Peyer's patch (tissue), 4 donors: ENCODE measurements at places on chromosomes 16 and 17.

GRCh38 chr16:85055493-85056210 lies 28.1 kb downstream of the KIAA0513 start:
- peak; percentile 95 for DNase-seq

DNA sequence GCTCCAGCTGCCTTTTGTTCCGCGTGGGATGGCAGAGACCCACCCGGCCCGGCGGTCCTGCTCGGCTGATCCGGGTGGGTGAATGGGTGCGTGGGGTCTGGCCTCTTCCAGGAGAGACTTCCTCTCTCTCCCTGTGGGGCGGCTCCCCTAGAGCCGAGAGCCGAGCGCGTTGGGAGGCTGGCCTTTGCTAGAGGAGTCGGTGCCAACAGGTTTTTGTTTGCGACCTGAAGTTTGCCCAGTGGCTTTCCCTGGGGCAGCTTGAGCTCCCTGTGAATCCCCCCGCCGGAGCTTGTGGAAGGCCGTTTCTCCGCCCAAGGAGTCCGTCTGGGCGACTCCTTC lies 970 bp downstream of the EPN2 start:
- DNase-seq = peak; percentile 52

GRCh38 chr17:15915961-15916360 lies 29.0 kb upstream of the ADORA2B start:
- DNase-seq = no peak

DNA sequence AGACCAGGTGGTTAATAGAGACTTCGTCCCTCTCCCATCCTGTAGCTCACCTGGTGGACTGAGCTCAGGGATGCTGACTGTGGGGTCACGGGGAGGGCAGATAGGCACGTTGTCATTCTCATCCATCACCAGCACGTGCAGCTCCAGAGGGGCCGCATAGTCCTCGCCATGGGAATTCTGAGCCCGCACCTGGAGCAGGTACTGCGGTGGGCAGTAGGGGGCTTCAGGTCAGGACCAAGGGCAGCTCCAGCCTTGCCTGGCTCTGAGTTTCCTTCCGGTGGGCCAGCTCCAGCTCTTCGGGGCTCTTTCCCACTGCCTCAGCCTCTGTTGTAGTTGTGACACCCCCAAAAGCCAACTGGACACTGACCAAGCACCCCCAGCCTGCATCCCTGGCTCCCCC lies 5.6 kb downstream of the CDH16 start:
- DNase-seq = no peak

- no peak for DNase-seq
These were observed 4.0 kb downstream of the SLC35B1 start for GRCh38 chr17:49703557-49704277.

DNA sequence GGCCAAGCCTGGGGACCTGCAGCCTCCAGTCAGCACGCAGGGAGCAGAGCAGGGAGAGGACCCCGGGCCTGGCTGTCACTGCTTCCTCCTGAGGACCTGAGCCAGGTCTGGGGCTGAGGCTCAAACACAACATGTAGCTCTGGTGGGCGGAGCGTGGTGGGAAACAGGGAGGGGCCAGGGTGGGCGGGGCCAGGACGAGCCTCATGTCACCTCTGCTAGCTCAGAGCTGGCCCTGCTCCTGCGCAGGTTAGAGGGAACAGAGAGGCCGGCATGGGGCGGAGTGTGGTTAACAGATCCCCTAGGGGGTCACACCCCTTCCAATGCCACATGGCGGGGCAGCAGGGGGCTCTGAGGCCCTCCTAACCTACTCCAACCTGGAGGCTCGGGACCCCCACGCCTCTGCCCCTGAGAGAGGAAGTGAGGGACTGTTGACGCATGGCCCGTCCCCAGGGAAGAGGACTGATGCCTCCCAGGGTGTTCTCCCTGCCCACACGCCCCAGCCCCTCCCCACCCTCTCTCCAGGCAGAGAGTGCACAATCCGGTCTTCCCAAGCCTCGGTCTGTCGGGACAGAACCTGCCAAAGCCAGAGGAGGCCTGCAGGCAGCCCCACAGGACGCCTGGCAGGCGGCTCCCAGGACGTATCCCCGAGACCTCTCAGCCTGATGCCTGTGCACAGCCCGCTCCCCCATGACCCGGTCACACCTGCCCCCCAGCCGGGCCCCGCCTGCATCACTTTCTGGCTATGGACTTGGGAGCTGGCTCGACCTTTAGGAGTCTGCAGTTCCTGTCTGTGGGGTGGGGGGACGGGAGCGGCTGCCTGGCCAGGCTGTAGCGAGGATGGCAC lies 15.2 kb downstream of the PIEZO1 start:
- peak; percentile 56 for DNase-seq

DNA sequence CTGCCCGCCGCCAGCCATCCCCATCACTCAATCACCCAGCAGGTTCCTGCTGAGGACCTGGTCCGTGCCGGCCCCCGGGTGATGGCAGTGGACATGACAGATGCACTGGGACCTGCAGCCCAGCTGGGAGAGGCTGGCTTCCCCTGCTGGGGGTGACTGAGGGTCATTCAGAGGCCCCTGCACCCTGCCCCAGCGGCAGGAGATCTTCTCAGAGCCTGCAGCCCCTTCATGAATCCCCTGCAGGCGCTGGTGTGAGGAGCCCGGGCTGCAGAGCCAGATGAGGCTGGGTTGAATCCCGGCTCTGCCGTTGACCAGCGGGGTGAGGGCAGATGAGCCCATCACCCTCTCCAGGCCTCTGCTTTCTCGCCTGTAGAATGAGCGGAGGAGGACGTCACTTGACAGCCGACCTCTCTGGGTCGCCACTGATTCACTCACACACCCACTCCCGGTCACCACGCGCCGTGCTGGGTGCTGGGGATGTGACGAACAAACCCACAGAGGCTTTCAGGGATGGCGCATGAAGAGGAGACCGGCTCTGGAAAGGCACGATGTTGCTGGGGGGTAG lies 95.2 kb upstream of the CIBAR2 start:
- DNase-seq = no peak
